ENCODE measurements at places on chromosomes 6 and 20.
A peak's percentile ranks its signal among the peaks of the same experiment; 100 is the strongest.

DNA sequence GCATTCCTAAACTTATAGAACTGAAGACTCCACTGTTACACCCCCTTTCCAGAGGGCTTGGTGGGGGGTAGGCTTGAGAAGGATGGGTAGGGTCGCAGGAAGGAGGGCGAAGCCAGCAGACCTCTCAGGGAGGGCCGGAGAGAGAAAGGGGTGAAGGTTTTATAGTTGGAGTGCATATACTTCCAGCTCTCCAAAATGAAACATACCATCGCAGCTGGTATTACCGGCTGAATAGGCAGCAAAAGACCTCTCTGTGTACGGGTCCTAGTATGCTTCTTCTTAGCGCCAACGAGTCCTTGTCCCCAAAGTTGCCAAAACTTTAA is 1.0 kb upstream of the VGLL2 start:
- H3K36me3 ChIP-seq = no peaks in the 10 kb centered on the region
- peaks cover 100% of the 10 kb centered on the region for H3K27me3 ChIP-seq
- H3K4me3 ChIP-seq = peak overlapping the region; percentile 75
- no peak for DNase-seq
- H3K4me1 ChIP-seq = peaks cover 15% of the 10 kb centered on the region
- H3K27ac ChIP-seq = no peak overlapping the region

DNA sequence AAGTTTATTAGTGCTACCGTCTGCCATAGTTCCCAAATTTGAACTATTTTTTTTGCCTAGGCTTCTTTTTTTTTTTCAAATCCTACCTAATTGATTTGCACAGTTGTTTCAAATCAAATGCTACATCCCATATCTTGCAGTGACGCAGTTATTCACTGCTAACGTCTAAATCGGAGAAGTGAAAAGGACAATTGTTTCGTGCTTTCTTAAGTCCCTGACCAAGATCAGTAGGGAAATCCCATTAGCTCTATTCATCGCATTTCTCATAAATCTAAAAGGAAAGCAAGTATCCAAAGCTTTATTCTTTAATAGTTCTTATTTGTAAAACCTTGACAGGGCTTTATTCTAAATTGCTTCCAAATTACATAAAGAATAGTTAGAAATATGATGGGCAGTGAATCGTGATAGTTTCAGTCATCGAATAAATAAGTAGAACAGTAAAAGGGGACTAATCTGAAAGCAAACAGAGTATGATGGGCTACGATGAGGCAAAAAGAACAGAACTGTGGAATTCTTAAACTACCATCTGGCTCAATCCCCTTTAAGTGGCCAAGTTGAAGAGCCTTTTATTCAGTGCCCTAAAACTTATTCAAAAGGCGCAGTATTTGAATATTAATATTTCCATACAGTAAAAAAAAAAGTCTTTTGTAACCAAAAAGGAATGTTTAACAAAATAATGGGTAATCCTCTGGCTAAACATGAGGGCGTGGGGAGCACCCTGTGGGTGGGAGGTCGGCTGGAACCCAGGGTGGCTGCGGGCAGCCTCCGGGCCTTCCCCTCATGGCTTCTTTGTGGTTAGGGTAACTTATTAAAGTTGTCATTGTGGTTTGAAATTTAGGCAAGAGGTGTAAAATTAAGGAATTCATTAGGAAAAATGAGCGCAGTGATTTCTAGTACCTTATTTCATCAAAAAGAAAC is 3.0 kb upstream of the ARID1B start:
- no peak for DNase-seq
- H3K27ac ChIP-seq = no peak overlapping the region
- no peaks in the 10 kb centered on the region for H3K27me3 ChIP-seq
- no peak overlapping the region for H3K4me3 ChIP-seq
- H3K36me3 ChIP-seq = no peaks in the 10 kb centered on the region

GRCh38 chr6:22020299-22021003 is 276.4 kb downstream of the PRL start:
- no peak overlapping the region for H3K4me3 ChIP-seq
- no peak for DNase-seq
- H3K36me3 ChIP-seq = no peaks in the 10 kb centered on the region
- H3K4me1 ChIP-seq = no peaks in the 10 kb centered on the region
- H3K27ac ChIP-seq = no peak overlapping the region
- H3K27me3 ChIP-seq = no peaks in the 10 kb centered on the region

DNA sequence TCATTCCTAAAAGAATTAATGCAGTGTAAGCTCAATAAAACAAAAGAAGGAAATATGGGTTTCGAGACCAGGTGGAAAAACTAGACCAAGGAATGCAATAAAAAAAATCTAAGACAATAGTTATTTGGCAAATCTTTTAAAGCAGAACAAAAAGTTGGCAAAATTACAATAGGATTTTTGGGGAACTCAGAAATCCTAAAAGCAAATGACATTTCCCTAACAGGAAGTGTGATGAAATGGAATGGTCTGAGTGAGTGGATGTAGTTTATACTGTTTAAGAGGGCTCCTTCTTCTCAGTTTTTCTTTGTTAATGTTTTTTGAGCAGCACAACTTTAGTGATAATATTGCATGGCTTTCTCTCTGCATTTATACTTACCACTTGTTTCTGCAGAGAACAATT is 190.0 kb downstream of the PLCB4 start:
- H3K4me3 ChIP-seq = no peak overlapping the region
- no peak overlapping the region for H3K27ac ChIP-seq
- H3K36me3 ChIP-seq = no peaks in the 10 kb centered on the region
- no peaks in the 10 kb centered on the region for H3K27me3 ChIP-seq
- H3K4me1 ChIP-seq = peaks cover 4% of the 10 kb centered on the region
